ENCODE measurements at places on chromosomes 5 and 9.

- no peak for DNase-seq
Observed at GRCh38 chr5:38423276-38424147, 132.9 kb downstream of the LIFR start.

DNA sequence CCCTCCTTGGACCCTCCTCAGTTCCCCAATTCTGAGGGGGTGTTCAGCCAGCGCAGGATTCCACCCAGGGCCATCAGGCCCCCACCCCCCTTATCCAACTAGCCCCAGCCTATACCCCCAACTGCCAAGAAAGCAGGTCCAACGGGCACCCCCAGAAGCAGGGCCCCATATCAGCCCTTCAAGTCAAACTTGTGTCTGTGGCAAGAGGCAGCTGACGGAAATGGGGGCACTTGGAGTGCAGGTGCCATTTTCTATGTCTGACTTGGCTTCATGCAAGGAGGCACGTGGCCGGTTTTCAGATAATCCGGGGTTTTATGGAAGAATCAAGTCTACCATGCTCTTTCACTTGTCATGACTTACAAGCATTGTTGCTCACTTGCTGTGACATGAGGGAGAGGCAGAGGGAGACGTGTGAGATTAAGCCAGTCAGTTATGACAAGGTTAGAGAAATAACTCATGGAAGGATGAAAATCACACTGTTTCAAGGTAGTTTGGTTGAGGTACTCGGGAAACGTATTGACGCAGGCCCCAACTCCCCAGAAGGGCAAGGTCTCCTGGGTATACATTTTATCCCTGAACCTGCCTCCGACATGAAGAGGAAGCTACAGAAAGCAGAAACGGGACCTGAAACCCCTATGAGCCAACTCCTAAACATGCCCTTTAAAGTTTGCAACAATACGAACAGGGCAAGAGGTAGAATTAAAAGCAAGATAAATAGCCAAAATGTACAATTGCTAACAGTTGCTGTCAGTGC, 26.5 kb upstream of the CLPTM1L start:
- DNase-seq = no peak

GRCh38 chr5:7586480-7586879, 190.5 kb downstream of the ADCY2 start:
- DNase-seq = no peak

GRCh38 chr9:18347386-18348082, 126.4 kb upstream of the ADAMTSL1 start:
- no peak for DNase-seq

DNA sequence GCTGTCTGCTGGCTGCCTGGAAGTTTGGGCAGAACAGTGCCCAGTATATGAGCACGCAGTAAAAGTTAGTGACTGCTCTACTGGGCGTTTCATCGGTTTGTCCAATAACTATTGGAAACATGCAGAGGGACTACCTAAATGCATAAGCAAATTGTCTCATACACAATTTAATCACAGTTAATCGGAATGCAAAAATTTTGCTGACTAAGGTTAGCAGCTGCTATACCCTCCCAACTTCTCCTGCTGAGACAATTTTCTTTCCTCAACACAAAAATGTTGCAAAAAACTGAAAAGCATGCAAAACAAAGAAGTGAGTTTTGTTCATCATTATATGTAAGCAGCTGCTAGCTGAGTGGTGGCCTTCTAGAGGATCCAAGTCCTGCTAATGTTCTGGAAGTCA, 327.5 kb downstream of the SEMA5A start:
- DNase-seq = no peak

All from T-helper 1 cell (primary cell).